ENCODE measurements at places on chromosomes 5 and 9. TPM values are rescaled to one million over a fixed set of nuclear protein-coding genes. Genes with fewer than 3 reads are reported as not detected.

DNA sequence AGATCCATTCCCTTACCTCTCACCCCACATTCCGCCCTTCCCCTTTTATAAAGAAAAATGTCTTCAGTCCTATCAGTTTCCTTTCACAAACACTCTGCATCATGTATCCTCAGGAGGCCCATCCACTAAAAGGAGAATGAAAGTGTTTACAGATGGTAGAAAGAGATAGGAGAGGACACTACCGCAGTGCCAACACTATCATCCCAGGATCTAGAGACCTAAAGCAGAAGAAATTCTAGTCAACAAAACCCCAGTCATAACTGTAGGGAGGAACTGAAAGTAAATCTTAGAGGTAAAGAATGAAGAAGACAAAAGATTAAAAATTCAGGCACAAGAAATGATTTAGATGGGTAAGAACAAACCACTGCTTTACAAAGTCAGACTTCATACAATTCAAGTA lies 114.1 kb downstream of the MLLT3 start:
- H3K36me3 ChIP-seq: no peaks in the 10 kb centered on the region
- H3K4me3 ChIP-seq: no peak overlapping the region
- H3K27ac ChIP-seq: no peak overlapping the region
- peaks cover 24% of the 10 kb centered on the region for H3K4me1 ChIP-seq
- no peaks in the 10 kb centered on the region for H3K27me3 ChIP-seq

DNA sequence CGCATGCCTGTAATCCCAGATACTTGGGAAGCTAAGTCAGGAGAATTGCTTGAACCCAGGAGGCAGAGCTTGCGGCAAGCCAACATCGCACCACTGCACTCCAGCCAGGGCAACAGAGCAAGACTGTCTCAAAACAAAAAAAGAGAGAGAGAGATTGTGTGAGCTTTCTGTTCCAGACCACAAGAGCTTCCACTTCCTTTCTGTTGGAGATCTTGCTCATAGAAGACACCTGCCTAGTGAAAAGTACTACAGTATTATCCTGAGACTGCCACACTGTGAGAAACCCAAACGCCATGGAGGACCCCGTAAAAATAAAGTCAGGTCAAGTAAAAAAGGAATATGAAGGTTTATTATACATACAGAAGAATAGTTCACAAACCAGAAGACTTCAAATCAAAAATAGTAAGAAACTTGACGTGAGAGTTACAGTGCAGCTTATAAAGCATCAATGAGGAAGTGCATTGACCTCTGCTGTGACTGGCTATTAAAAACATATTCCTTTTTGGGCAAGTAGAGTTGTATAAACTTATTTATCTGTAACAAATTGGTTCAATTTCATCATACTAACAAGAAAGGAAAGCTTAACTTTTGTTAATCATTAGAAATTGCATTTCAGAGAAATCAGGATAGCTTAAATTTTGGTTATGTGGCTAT lies 4.3 kb upstream of the EMB start:
- DNase-seq: no peak
- H3K4me1 ChIP-seq: peaks cover 39% of the 10 kb centered on the region
- no peak overlapping the region for H3K4me3 ChIP-seq
- H3K27ac ChIP-seq: no peak overlapping the region

DNA sequence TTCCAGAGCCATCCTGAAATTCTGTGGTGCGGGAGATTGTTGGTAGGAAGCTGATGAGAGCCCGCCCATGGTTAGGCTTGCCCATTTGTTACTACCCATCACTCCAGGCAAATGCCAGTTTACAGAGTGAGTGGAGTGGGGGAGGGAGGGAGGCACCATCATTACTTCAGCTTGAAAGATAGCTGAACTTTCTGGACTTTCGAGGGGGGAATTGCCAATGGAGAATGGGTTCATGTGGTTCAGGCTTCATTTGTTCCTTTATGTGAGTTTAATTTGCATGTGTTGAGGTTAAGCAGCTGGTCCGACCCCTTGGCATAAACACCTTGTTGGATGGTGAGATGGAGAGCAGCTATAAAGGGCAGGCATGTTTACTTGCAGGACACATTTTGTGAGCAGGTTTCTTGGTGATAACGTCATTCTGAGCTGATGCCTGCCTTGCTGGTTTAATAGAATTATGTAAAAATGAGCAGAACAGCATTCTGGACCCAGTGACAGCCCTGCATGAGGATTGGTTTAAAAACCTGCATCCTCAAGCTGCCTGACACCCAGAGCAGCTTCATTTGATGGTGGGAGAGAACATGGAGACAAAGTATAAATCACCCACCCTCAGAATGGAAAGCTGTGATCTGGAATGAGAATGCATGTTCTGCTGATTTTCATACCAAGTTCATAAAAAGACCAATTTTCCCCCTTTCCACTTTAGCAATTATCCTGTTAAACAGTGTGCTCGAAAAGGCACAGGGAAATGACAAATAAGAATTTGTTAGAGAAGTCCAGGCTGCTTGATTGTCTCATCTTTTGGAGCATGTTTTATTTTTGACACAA lies 106.3 kb downstream of the TRIO start:
- peaks cover 29% of the 10 kb centered on the region for H3K4me1 ChIP-seq
- H3K36me3 ChIP-seq: no peaks in the 10 kb centered on the region
- DNase-seq: no peak
- no peaks in the 10 kb centered on the region for H3K27me3 ChIP-seq
- H3K27ac ChIP-seq: peak overlapping the region; percentile 77

Gene GRM6
- polyA plus RNA-seq: 0.04 TPM

Gene ADGRD2
- not detected for polyA plus RNA-seq

Gene SH3PXD2B
- polyA plus RNA-seq: 6.9 TPM

DNA sequence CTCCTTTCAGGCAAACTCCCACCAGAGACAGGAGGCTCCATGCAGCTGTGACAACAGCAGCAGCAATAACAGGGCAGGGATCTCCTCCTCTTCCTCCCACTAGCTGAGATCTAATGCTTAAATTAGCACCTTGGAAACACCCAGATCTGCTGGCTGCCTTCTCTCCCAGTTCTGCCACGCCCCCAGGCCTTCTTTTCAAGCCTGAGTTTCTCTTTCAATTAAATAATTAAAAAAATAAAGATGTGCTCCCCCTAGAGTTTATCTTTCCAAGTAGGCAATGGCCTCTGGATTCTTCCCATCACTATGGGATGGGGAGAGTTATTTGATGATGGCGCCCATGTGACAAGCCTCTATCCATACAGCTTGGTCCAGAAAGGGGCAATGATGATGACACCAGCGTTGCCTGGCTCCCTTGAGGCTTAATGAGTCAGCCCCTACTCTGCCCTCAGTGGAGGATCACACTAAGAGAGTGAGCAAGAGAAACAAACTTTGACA lies 3.8 kb downstream of the FAM219A start:
- no peaks in the 10 kb centered on the region for H3K27me3 ChIP-seq
- H3K27ac ChIP-seq: peak overlapping the region; percentile 61
- H3K4me1 ChIP-seq: peaks cover 50% of the 10 kb centered on the region
- no peak overlapping the region for H3K4me3 ChIP-seq
- H3K36me3 ChIP-seq: no peaks in the 10 kb centered on the region

Gene SEC61B
- 82.5 TPM for polyA plus RNA-seq

- H3K36me3 ChIP-seq: no peaks in the 10 kb centered on the region
- no peak overlapping the region for H3K27ac ChIP-seq
- no peak for DNase-seq
- no peaks in the 10 kb centered on the region for H3K27me3 ChIP-seq
- H3K4me3 ChIP-seq: no peak overlapping the region
These were observed 195.0 kb upstream of the IRX1 start for GRCh38 chr5:3400659-3401058.

DNA sequence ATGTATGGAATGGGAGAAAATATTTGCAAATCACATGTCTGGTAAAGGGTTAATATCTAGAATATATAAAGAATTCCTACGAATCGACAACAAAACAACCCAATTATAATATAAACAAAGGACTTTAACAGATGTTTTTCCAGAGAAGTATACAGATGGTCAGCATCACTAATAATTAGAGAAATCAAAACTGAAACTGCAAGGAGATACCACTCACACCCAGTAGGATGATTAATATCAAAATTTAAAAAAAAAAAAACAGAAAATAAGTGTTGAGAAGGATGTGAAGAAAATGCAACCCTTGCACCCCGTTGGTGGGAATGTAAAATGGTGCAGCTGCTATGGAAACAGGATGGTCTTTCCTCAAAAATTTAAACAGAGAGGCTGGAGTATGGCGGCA lies 34.6 kb upstream of the F2R start:
- no peaks in the 10 kb centered on the region for H3K36me3 ChIP-seq
- H3K27me3 ChIP-seq: no peaks in the 10 kb centered on the region
- no peaks in the 10 kb centered on the region for H3K4me1 ChIP-seq
- H3K27ac ChIP-seq: peak overlapping the region; percentile 44

- no peaks in the 10 kb centered on the region for H3K27me3 ChIP-seq
- DNase-seq: no peak
- H3K4me1 ChIP-seq: peaks cover 31% of the 10 kb centered on the region
These were observed 180.9 kb upstream of the ANKRD55 start for GRCh38 chr5:56414066-56414465.

- no peaks in the 10 kb centered on the region for H3K36me3 ChIP-seq
- DNase-seq: no peak
- H3K4me1 ChIP-seq: peaks cover 6% of the 10 kb centered on the region
- no peak overlapping the region for H3K4me3 ChIP-seq
These were observed 23.7 kb upstream of the STARD4 start for GRCh38 chr5:111535879-111536549.

- no peaks in the 10 kb centered on the region for H3K36me3 ChIP-seq
- no peak for DNase-seq
- peak overlapping the region; percentile 14 for H3K4me3 ChIP-seq
- peak overlapping the region; percentile 68 for H3K27ac ChIP-seq
- H3K27me3 ChIP-seq: no peaks in the 10 kb centered on the region
These were observed 44.5 kb upstream of the DPYSL3 start for GRCh38 chr5:147554261-147554817.

Gene FCN2
- 0.19 TPM for polyA plus RNA-seq

Gene C5orf58
- not detected for polyA plus RNA-seq

DNA sequence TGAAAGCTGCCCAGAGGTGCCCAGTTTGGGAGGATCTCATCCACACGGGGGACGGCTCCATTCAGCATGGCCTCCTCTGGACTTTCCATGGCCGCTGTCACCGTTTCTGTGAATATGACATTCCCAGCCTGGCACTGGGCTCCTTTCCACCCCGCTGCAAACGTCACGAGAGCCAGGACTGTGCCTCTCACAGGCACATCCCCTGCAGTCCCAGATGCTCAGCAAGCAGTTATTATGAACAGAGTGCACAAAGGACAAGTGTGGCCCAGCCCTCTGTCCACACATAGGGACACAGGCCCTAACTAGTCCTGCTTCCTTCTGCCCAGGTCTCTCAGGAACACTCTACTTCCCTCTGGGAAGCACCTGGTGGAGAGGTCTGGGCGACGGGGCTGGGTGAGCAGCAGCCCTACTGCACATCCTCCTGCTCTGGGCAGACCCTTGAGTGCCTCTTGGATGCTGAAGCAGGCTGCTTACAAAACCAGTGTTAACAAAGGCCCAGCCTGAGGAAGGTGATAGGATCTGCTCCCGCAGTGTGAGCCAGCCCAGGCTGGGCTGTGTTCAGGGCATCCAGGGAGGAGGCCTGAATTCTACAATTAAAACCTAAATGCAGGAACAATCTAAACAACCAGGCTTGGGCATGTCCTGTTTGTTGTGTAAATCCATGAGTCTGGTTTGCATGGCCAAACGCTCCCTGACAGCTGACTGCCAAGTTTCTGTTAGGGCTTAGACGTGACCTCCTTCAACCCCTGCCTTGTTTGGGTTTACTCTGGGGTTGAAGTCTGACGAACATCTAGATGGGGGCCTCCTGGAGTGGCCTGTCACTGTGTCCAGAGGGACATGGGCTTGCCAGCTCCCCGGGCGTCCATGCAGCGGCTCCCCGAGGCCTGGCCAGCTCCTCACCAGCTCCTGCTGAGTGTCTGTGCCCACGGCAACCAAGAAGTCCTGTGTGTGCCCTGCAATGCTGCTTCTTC lies 269.8 kb downstream of the GADD45G start:
- no peaks in the 10 kb centered on the region for H3K36me3 ChIP-seq
- peak overlapping the region; percentile 83 for H3K27ac ChIP-seq
- H3K27me3 ChIP-seq: no peaks in the 10 kb centered on the region

DNA sequence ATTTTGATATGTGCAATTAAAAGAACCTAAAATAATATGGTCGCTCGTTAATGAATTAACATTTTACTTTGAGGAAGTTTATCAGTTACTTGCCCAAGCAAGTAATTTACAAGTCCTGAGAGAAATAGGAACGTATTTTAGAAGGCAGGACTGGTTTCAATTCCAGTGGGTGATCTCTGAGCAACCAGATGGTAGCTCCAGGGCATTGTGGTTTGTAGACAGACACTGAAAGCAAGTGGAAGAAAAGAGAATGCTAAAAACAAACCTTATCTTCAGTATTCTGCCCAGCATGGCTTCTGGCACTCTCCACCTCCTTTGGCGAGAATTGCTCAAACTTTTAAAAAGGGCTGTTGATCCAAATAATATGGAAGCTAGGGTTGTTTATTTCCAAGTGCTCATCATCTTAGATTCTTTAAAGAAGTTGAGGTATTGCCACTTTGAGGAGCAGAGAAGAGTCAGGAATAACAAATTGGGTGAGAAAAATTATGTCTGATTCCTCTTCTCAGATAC lies 31.8 kb upstream of the ERAP2 start:
- H3K4me1 ChIP-seq: no peaks in the 10 kb centered on the region
- no peaks in the 10 kb centered on the region for H3K27me3 ChIP-seq
- H3K4me3 ChIP-seq: no peak overlapping the region
- no peak overlapping the region for H3K27ac ChIP-seq
- H3K36me3 ChIP-seq: no peaks in the 10 kb centered on the region
- no peak for DNase-seq

DNA sequence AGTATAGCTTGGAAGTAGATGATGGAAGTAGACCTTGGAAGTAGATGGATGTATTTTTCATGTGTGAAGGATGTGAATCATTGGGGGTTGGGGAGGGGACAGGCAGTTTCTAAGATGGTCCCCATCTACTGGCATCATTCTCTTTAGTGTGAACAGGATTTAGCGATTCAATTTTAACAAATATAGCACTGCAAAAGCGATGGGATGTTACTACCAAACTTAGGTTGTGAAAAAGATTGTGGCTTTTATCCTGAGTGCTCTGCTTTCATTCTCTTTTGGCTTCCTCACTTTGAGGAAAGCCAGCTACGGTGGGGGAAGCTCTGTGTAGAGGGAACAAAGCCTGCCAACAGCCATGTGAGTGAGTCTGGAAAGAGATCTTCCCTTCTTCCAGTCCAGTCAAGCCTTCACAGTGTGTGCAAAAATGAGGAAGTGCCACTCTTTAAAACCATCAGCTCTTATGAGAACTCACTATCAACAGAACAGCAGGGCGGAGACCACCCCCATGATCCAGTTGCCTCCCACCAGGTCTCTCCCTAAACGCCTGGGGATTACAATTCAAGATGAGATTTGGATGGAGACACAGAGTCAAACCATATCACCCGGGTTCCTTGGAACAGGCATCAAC lies 441.4 kb downstream of the SH3GL2 start:
- H3K27me3 ChIP-seq: no peaks in the 10 kb centered on the region
- H3K36me3 ChIP-seq: no peaks in the 10 kb centered on the region

Gene MARCOL
- polyA plus RNA-seq: not detected

DNA sequence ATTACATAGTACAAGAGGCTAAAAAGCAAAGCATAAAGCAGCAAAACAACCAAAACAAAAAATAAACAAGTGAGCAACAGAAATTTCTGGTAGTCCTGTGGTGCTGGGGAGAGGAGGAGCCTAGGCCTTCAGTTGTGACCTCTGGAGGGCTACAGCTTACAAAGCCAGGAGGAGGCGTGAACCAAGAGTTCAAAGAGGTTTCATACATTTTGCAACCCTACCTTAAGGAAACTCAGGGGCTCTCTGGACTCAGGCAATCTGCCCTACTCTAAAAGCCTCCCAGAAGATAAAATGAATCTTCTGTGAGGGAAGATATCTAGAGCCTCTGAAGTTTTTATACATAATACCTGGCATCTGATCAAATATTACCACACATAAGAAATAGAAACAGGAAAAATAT lies 187.4 kb downstream of the AGTPBP1 start:
- no peaks in the 10 kb centered on the region for H3K4me1 ChIP-seq
- no peak for DNase-seq
- no peak overlapping the region for H3K4me3 ChIP-seq
- no peak overlapping the region for H3K27ac ChIP-seq
- no peaks in the 10 kb centered on the region for H3K27me3 ChIP-seq
